ENCODE measurements at places on chromosomes 13 and 19. TPM values are rescaled to one million over a fixed set of nuclear protein-coding genes. Genes with fewer than 3 reads are reported as not detected.

KLK4 gene
- not detected for polyA plus RNA-seq

EHD2 gene
- not detected for polyA plus RNA-seq

SIRT2 gene
- 33.5 TPM for polyA plus RNA-seq

RNF225 gene
- polyA plus RNA-seq = not detected

MBD3L2 gene
- not detected for polyA plus RNA-seq

PDS5B gene
- polyA plus RNA-seq = 34.7 TPM

ZNF835 gene
- 6.8 TPM for polyA plus RNA-seq

CACNG7 gene
- polyA plus RNA-seq = not detected

ASF1B gene
- 4.2 TPM for polyA plus RNA-seq

IRF3 gene
- 76.1 TPM for polyA plus RNA-seq

RNF113B gene
- not detected for polyA plus RNA-seq

Data from naive thymus-derived CD8-positive, alpha-beta T cell (primary cell).